Activated CD4-positive, alpha-beta T cell treated with anti-CD3 and anti-CD28 coated beads for 48 hours (primary cell): ENCODE measurements at places on chromosomes 4 and X.
A peak's percentile ranks its signal among the peaks of the same experiment; 100 is the strongest.

DNA sequence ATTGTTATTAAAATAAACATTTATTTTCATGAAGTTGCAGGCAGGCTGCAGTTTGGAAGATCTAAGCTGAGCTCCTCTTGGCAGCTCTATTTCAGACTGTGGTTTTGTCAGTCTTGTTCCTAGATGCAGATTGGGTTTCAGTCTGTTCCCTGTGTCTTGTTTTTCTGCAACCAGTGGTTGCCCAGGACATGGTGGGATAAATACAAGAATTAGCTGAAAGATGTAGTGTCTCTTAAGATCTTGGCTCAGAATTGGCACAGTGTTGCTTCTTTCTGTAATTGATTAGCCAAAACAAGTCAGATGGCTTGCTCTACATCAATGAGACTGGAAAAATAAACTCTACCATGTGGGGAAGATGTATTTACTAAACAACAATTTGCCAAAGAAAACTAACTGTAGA lies 283.0 kb upstream of the BOD1L1 start:
- no peak for DNase-seq

DNA sequence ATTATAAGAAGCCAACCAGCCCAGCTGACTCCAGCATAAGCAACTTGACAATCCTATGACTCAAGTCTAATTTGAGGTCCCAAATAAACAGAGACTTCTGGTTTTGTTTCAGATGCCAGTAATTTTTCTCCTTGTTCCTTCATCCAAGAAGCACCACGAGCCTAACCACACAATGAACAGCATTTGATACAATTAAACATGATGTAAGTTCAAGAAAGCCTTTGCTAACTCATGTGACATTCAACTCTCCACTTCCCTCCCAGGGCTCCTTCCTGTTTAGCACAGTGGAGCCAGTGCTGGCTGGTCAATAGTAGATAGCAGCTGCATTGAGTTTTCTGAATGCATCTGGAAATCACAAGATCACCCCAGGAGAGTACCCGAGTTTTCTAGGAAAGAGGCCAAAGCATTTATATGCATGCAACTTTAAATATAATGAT lies 206.3 kb downstream of the ARHGAP24 start:
- no peak for DNase-seq

- DNase-seq = peak; percentile 57
These were observed 21.8 kb downstream of the CMC4 start for GRCh38 chrX:155048977-155049619.

DNA sequence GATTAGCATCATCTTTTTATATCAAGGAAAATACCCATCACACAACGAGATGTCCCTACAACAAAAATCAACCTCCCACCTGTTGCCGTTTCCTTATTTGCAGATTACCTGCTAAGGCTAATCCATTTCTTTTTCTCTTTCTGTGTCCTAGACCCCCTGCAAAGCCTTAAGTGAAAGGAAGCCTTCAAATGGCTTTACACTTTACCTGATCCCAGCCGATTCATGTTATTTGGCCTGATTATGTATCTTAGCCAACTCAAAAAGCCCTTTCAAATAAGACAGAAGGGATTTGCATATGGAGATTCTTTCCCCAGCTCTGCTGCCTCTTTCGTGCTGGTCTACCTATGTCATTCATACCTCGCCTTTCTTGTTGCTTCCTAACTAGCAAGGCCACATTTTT lies 14.4 kb downstream of the ABCG2 start:
- DNase-seq = no peak

DNA sequence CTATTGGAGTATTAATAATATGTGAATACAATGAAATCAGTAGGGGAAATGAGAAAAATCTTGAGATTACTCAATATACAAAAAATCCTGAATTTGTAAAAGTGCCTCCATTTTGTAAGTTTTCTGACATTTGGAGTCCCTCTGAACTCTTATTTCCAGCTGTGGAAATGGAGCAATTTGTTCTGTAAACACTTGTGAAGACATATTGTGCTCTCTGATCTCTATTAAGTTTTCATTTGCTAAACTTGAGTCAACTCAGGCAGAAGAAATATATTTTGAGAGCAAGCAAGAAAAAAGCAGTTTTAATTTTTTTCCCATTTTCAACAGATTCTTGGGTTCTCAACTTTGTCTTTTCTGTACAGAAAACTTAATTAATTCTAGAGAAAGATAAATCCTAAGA lies 51.4 kb upstream of the PCDH18 start:
- no peak for DNase-seq

- DNase-seq = no peak
These were observed 22.6 kb downstream of the UVSSA start for GRCh38 chr4:1369479-1370079.

DNA sequence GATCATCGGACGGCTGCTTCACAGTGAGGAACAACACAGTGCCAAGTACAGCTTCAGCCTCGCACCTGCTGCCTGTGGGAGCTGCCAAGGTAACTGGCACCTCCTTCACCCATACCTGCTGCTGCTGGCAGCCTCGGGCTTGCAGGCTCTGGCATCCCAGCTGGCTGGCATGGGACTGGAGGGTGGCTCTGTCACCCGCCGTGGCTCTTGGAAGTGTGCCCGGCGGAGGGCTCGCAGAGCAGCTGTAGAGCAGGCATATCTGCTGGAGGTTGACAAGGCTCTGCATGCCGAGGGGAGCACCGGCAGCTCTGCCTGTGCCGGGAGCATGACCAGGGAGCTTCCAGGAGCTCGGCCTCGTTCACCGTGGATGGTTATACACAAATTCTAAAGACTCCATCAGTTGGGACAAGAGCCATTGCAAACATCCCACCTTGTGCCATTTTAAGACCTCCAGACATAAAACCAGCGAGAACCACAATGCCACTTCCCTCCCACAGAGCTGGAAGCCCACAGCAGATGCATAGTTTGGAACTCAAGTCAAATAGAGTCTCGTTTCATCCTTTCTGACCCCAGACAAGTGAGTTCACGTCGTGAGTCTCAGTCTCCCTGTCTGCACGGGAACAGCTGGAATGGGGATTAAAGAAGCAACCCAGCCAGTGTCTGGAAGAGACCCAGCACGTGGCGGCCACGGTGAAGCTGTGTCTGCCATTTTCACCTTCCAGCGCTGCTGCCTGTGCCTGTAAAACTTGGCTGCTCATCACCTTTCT lies 84.3 kb upstream of the PSAPL1 start:
- no peak for DNase-seq

DNA sequence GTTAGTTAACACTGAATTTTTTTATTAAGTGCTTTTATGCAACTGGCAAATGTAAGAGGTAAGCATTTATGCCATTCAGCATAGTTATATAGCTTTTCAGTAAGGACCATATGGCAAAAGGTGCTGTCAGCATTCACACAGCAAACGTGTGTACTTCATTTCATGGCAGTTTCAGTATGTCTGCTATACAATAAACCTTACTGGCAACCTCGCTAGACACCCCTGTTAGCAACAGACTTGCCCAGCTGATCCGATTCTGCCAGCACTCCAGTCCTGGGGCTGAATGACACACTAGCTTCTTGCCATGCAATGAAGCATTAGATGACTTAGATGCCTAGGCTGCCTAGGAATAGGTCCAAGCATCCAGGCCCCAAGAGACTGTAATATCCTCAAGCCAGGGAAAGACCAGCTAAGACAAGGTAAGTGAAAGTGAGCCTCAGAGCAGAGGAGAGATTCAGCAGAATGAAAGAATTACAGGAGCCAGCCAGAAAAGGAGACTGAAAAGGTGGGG lies 47.3 kb upstream of the DOCK11 start:
- DNase-seq = no peak

- no peak for DNase-seq
These were observed 53.2 kb downstream of the ATP10D start for GRCh38 chr4:47538111-47538824.

DNA sequence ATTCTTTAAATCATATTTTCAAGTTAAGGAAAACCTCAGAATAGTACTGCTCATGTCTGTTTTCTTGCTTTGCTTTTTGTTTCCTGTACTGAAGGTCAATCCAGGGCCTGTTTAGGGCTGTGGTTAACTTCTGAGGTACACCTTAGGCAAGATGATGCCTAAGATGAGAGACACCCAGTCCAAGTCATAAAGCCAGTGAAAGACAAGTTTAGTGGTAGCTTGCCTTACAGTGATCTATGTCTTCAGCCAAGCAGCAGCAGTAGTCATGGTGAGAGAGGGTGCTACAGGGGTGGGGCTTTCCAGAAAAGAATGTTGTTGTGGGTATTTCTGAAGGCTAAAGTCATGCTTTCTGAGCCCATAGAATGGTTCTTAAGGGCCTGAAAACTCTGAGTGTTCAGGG lies 173.7 kb downstream of the VSIG4 start:
- DNase-seq = peak; percentile 25

DNA sequence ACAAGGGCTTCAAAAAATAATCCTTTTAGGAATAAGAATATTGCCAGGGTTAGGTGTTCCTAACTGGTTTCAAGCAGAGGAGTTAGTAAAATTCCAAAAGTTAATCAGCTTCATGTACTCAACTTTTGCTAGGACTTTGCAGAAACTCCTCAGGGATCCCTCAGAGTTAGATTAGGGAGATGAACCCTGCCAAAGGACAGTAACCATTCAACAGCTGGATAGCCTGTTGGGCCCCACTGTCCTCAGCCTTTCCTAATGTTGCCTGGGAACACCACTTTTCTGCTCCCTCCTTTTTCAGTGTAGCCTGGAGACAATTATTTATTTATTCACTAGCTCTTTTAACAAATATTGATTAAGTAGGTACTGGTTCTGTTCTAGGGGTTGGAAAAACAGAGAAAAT lies 53.8 kb downstream of the NFKB1 start:
- DNase-seq = no peak

GRCh38 chr4:146243141-146243882 lies 29.0 kb downstream of the REELD1 start:
- DNase-seq = peak; percentile 86

- DNase-seq = no peak
These were observed 10.7 kb downstream of the SGMS2 start for GRCh38 chr4:107835406-107835805.

- DNase-seq = no peak
These were observed 590.0 kb downstream of the FSTL5 start for GRCh38 chr4:161573836-161574235.

DNA sequence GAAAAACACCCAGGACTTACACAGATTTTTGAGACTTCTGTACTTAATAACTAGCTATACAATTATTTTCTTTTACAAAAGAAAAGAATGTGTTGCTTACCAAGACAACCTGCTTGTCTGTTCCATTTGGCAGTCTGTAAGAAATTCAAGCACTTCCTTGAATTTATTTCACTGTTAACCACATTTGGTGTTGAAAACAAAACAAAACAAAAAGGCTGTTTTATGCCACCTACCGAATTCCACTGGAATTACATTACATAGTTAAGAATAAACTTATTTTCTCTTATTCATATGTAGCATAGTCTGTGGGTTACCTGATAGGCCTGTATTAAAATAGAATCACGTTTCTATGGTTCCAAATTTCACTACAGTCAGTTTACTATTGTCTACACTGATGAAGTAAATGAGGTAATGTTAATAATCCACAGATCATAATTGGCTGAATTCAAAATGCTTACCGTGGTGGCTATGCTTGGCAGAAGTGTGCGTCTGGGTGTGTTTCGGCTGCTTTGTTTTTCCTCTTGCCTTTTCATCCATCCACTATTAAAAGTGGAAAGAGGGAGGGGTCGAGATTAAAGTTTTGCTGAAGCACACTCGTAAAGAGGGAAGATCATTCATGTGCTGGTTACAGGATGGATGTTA lies at the start of gene TLR1:
Gene TLR1 (minus strand): TSS at position 138 of the 642 bp plus-strand sequence. CDS start 5,960 bp downstream, outside the sequence.
- DNase-seq = peak; percentile 7
